Activated T-cell treated with anti-CD3 and anti-CD28 coated beads for 4 hours (primary cell): ENCODE measurements at places on chromosomes 4 and X.

- DNase-seq, result no peak
These were observed 6.3 kb upstream of the C4orf36 start for GRCh38 chr4:86898562-86898961.

- DNase-seq, result no peak
These were observed 28.2 kb downstream of the ANXA5 start for GRCh38 chr4:121668368-121669162.

- DNase-seq, result no peak
These were observed 136.6 kb downstream of the NEXMIF start for GRCh38 chrX:74788545-74789086.

DNA sequence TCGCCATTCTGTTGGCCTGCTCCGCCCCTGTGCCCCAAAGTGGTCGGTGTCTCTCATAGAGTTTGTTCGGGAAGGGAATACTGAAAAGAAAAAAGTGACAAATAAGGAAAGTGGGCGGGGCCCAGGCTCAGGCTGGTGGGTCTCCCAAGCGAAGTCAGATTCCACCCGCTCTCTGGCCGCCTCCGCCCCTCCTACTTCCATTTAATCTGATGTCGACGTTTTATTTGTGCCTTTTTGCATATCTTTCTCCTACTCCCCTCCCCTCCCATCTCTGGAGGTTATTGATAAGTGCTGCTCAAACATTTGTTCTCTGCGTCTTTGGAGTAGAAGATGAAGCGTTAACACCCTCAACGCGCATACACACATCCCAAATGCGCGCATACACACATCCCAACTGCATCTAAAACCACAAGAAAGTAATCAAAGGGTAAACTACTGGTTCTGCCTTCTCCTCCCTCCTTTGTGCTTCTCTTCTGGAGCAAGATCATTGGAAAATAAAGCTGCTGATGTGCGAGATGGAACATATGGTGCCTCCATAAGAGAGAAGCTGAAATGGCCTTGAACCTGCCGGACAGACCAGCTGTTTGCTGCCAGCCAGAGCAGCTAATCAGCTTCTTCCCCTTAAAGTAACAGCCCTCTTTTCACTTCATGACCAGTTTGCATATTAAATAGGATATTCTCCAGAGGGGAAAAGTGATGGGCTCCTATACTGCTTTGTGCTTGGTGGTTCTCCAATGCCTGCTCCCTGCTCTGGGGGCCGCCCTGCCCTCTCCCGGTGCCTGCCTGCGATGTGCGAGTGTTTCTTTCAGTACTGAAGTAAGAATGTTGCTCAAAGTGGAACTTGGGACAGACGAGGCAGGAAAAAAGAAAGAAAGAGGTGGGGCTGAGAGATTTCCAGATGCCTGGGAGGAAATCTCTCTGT, 3.1 kb downstream of the MAMLD1 start:
- DNase-seq, result no peak

- DNase-seq, result no peak
These were observed 118.7 kb downstream of the ZIC3 start for GRCh38 chrX:137684591-137684990.

DNA sequence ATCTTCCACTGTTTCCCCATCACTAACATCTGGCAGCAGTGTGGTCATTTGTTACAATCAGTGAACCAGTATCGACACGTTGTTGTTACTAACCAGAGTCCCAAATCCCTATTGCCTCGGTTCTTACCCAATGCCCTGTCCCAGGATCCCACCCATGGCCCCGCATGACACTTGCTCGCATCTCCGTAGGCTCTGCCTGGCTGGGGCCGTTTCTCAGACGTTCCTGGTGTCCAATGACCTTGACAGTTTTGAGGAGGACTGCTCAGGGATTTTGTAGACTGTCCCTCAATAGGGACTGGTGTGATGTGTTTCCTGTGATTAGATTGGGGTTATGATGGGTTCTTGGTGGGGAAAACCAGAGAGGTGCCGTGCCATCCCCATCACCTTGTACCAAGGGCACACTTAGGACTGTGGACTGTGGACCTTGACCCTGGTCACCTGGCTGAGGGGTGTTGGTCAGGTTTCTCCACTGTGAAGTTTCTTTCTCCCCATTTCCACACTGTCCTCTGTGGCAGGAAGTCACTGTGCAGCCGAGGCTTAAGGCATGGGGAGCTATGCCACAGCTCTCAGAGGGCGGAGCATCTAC, 108.4 kb downstream of the ADRA2C start:
- DNase-seq, result no peak

DNA sequence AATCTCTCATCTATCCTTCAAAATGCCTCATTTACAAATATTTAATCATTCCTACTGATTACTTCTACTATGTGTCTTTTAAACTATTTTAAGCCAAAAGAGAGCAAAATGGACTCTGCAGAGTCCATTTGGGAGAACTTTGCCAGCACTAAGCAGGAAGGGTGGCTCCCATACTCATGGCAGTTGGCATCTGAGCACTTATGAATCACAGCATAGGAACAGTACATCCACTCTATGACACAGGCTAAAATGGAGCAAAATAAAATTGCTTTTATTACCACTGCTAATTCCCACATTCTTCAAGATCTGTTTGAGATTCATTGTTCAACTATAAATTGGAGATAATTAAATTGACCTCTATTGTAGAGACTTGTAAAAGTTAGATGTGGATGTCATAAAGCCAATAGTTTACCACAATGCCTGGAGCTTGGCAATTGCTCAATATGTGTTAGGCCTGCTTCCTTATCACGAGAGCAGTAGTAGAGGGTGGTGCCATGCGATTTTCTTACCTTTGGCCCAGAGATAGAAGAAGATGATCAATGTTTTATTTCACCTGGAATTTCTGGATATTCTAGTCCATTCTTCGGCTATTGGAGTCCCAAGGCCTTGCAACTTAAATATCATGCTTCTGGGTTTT, 19.1 kb downstream of the HPGD start:
- no peak for DNase-seq

GRCh38 chrX:152798945-152799344, 29.5 kb upstream of the MAGEA6 start:
- no peak for DNase-seq

GRCh38 chr4:130131536-130131935, 1035.6 kb downstream of the C4orf33 start:
- DNase-seq, result no peak

GRCh38 chrX:132565273-132565672, 76.4 kb upstream of the MBNL3 start:
- no peak for DNase-seq

GRCh38 chr4:38463268-38463958, 200.6 kb upstream of the KLF3 start:
- DNase-seq, result no peak

DNA sequence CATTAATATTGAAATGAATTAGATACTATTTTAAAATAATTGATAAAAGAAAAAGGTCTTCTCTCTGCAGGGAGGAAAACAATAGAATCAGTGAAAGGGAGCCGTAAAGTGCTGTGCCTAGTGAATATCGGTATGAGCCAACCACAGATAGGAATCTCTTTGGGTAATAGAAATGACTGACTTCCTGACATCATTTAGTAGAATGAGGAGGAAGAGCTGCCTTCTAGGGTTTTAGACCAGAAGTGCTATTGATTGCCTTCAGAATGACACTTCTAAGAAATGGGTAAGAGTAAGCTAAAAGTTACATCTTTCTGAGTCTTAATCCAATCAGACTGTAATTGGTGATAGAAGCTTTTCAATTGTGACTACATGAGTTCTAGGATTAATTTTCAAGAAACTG, 134.0 kb upstream of the MAP9 start:
- no peak for DNase-seq

DNA sequence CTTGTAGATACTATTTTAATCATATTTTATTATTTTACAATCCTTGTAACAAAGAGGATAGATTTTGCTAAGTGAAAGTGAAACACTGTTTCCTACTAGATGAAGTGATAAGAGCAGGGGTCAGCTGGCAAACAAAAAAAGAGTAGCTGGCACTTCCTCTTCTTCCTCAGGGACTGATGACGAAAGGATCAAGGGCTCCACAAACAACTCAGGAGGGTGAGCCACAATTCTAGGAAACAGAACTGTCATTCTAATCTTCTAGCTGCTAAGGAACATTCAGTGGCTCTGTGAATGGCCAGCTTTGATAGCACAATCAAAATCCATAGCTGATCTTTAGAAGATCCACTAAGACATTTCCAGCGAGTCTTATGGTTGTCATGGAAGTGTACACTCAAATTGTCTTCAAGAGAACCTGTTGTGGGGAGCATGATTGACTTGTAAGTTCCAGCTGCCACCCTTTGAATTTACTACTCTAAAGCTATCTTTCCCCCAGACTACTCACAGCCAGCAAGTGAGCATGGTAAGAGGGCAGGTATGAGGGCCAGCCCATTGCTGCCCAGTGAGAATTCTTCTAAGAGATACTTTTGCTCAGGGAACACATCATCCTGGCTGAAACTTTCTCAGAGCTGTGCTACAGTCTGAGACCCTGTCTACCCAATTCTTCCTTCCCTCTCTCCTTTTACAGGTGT, 275.7 kb upstream of the RASGEF1B start:
- no peak for DNase-seq

DNA sequence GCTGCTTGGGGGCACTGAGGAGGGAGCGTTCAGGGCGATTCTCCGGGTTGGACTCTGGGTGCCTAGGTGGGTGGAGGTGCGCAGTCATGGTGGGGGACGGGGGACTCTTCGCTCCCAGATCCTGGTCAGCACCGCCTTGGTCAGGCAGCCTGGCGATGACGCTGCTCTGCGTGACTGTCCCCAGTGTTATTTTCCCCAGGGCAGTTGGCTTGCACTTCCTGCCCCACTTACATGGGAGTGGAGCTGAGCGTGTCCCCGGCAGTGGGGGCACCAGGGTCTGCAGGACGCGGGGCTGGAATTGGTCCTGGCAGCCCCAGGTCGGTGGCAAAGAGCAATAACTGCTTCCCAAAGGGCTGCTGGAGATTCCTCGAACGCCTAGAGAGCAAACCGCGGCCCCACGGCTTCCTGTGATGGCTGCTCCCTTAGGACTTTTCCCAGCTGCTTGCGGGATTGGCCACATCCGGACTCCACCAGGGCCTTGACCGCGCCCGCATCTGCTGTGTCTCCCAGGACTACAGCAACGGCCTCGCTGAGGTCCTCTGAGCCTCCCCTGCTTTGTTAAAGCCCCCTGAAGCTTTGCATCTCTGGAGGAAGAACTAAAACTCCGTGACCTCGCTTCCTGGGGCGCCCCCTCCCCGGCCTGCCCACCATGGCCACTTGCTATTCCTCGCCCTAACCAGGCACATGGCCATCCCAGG, 35.3 kb upstream of the GPR78 start:
- DNase-seq, result no peak

GRCh38 chr4:87103691-87104187, 116.7 kb downstream of the KLHL8 start:
- DNase-seq, result no peak

- no peak for DNase-seq
These were observed 57.8 kb downstream of the DCLK2 start for GRCh38 chr4:150136036-150136435.

- no peak for DNase-seq
These were observed 44.1 kb upstream of the MBNL3 start for GRCh38 chrX:132532913-132533312.

- DNase-seq, result no peak
These were observed 255.1 kb downstream of the C4orf33 start for GRCh38 chr4:129350834-129351721.

DNA sequence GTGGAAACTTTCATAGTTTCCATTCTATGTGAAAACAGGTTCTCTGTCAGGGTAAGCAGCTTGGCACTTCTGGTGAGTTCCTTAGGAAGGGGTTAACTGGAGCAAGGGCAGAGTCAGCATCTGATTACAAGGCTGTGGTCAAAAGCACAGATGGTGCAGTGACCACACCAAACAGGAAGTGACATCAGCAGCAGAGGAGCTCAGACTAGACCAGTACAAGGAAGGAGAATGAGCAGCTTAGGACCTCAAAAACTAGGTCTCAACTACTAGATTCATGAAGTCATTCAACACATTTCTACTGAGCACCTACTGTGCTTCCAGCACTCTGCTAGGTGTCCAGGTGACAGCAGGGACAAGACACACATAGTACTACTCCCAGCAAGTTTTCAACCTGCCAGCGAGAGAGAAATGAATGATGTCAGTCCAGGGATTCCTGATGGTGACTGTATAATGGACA, 130.2 kb downstream of the AMELX start:
- no peak for DNase-seq

GRCh38 chrX:9912351-9913145, 54.6 kb upstream of the CLDN34 start:
- no peak for DNase-seq

DNA sequence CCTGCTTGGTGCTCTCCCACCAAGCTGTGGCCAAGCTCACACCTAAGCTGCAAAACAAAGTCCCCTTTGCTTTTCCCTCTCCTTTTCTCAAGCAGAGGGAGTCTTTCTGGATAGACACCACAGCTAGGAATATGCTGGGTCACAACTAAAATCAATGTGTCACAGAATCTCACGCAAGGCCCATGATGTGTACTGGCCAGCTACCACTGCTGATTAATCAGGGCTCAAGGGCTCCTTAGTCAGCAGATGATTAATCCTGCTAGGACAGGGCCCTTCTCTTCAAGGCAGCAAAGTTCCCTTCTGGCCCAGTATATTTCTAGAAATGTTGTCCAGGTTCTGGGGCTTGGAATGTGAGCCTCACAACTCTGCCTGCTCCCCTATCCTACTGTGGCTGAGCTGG, 32.0 kb upstream of the TENT5D start:
- DNase-seq, result no peak

DNA sequence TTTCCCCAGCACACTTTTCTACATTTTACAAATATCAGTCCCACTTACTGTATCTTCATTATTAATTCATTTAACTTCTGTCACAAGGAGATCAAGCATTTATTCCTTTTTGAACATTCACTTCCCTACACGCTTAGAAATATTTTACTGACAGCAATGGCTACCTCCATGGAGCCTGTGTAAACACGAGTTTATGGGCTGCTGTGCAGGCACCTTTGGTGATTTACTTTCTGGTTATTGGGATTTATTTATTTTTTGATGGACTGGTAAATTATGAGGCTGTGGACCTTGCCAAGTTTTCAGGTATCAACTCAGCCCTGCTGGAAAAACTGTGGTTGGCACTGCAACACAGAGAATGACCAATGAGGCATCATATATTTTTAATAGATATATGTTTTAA, 45.4 kb upstream of the PAQR3 start:
- no peak for DNase-seq
